Activated naive CD8-positive, alpha-beta T cell treated with anti-CD3 and anti-CD28 coated beads, Interleukin-2, amount 50 U/mL, for 24 hours (primary cell): ENCODE measurements at places on chromosomes 1 and 21.

DNA sequence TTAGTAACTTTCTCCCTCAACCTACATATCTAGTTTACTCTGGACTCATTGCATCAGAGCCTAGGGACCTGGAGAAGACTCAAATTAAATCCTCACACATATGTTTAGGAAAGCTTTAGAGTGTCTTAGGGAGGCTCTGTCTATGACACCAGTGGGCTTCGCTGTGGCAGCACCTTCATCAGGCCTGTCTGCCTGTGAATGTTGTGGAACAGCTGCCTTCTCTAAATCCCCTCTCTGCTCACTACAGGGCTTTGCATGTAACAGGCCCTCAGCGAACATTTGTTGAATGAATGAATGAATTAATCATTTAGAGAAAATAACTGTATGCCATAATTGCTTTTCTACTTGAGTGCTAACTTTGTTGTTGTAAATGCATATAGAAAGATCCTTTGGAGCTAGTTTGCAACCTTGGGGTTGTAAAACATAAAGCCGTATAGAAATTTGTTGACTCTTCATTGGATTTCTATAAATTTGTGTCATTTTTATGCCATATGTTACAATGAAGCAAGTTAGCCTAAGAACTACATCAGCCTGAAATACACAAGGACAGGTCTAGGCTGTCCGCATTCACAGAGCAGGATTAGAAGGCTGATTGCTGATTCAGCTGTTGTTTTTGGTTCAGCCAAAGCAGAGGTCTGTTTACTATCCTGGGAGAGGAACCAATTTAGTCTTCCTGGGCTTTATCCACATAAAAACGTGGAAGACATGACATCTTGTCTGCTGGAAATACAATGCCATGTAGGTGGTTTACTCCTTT, 238.0 kb downstream of the ASTN1 start:
- no peak for DNase-seq

DNA sequence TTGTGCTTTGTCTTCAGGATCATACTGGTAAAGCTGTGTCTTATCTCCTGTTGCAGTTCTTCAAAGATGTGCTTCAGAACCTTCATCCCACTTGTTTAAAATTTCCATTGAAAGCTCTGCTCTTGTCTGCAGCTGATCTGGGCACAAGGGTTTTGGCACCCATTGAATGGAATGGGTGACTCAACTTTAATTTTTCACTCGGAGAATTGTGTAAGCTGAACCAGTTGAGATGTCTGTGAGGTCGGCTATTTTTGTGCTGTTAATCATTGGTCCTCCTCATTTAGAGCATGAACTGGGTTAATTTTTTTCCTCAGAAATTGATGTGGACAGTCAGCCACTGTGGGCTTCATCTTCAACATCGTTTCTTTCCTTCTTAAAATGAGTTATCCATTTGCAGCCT, 252.1 kb downstream of the TM2D1 start:
- no peak for DNase-seq

GRCh38 chr1:84027368-84027767, 28.4 kb upstream of the TTLL7 start:
- no peak for DNase-seq

DNA sequence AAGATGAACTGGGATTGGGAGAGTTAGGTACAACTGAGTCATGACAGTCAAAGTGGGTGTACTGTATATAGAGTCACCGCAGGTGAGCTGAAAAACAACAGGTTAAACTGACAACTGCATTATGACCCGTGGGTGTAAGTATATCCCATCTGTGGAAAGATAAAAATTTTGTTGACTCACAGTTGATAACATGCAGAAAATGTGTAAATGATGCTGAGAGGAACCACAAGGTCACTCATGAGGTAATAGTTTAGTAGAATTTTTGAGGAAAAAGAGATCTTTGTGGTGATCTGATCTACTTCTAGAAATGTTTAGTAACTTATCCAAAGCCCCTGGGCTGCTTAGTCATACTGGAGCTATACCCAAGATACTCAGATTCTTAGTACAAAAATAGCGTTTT, 838 bp downstream of the OR2C3 start:
- DNase-seq = no peak

- no peak for DNase-seq
Measured at GRCh38 chr1:97158691-97159096, 437.1 kb downstream of the PTBP2 start.

DNA sequence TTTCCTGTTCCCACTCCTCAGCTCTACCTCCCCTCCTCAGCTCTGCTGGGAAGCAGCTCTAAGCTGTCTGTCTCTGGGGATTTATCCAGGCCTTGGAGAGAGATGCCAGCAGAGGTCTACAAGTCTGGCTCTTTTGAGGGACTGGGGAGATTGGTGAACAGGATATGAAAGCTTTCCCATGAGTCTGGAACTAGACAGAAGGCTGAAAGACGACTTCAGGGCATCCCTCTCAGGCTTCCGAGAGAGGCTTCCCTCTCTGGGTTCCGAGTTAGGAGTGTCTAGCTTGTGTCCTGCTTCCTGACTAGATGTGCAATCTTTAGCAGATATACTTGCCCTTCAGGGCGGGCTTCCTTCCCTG, 733 bp downstream of the TMEM35B start:
- no peak for DNase-seq

DNA sequence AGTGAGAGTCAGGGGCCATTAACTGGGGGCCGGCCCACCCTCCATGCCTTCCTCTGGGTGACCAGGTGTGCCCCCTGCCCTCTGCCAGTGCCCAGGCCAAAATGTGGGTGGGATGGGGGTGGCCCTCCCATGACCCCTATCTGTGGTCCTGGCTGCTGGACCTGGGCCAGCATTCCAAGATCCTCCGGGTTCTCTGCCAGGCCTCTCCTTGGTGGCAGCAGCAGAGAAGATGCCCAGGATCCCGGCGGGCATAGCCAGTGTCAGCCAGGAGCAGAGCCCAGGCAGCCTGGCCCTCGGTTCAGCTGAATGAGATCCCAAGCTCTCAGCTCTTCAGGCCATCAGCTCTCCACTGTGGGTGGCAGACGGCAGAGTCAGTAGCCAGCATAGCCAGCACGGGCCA, 31.3 kb upstream of the ACTRT2 start:
- DNase-seq = no peak

DNA sequence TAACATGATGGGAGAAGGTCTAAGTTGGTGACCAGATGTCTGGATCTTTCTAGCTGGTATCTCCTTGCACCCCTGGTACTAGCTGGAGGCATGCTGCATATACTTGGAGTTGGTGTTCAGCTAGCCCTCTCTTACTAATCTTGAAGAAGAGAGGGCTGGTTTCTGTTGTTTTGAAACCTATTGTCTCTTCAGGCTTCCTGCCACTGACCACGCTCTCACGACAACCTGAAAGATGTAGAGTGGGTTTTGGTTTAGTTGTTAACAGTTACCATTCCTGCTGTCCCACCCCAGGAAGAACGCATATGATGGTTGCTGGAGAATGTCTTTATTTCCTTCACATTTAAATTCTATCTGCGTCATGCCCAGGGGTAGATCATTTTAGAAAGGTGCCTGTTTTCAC, 3.6 kb downstream of the MAN1C1 start:
- no peak for DNase-seq

DNA sequence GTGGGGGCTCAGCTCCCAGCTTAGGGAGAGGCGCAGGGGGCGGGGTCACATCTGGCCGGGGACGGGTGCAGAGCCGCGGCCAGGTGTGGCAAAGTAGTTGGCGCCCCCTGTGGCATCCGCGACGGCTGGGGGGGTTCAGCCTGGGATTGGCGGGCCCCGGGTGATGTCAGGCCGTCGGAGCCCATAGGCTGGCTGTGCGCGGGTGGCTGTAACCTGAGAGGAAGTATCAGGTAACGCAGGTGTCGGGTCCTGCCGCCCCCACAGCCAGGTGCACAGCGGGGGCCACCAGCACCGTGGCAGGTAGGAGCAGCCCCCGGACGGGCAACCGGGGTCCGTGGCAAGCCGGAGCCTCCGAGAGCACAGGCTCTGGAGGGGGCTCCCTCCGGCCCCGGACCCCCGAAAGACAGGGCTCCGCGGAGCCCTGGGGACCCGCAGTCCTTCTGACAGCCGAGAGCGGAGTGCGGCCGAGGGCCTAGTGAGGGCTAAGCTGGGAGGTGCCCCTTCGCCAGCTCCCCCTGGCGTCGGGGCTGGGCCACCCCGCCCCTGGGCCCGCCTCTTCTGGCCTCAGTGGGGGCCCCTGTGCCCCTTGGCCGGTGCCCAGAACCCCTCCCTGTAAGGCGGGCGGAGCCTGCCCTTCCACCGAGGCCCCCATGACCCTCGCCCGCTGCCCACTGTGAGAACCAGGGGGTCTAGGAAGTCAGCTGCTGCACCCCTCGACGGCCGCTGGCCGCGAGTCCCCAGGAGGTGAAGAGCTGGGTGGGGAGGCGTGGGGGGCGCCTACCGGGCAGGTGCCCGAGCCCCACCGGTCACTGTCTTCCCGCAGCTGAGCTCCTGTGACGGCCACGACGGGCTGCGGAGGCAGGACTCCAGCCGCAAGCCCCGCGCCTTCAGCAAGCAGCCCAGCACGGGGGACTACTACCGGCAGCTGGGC, 17.9 kb downstream of the TNFRSF25 start:
- DNase-seq = no peak

GRCh38 chr1:29171089-29171488, 10.6 kb downstream of the SRSF4 start:
- no peak for DNase-seq

- no peak for DNase-seq
Measured at GRCh38 chr1:221768444-221769066, 26.7 kb upstream of the DUSP10 start.

- peak; percentile 82 for DNase-seq
Measured at GRCh38 chr1:167629681-167630567, at the start of gene RCSD1. RCSD1 (plus strand) TSS chr1:167630232; CDS start chr1:167630424, 192 bp downstream.
